ENCODE measurements at places on chromosomes 13 and 19.
A peak's percentile ranks its signal among the peaks of the same experiment; 100 is the strongest.

DNA sequence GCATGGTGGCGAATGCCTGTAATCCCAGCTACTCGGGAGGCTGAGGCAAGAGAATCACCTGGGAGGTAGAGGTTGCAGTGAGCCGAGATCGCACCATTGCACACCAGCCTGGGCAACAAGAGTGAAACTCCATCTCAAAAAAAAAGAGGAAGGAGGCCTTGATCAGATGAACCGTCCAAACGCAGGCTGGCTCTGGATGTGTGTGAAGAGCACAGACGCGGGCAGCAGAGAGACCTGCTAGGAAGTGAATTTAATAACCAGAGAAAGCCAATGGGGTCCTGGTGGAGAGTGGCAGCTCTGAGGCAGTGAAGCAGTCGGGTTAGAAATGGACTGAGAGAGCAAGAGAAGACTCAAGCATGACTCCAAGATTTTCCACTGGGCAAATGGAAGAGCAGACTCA is 136.5 kb downstream of the RNF17 start:
- no peak for DNase-seq

DNA sequence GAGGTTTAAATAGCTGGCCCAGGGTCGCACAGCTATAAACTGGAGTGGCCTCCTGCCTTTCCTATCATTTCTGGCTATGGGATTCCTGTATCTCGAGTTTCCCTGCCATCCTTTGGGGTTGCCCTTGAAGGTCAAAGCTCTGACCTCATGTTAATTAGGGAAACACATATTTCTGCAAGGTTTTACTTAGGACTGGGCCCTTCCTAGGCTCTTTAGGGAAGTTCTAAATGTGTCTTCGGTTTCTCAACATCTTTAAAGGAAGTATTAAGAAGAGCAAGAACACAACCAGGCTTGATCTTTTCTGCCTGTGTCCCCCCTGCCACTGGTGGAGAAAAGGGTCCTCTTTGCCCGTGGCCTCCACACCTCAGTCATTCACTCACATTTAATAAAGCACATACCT is 10.8 kb downstream of the LCP1 start:
- DNase-seq = no peak

GRCh38 chr19:15675560-15675959 is 2.7 kb downstream of the CYP4F12 start:
- no peak for DNase-seq

GRCh38 chr13:55347528-55347927 is 1793.2 kb upstream of the PRR20A start:
- DNase-seq = no peak

DNA sequence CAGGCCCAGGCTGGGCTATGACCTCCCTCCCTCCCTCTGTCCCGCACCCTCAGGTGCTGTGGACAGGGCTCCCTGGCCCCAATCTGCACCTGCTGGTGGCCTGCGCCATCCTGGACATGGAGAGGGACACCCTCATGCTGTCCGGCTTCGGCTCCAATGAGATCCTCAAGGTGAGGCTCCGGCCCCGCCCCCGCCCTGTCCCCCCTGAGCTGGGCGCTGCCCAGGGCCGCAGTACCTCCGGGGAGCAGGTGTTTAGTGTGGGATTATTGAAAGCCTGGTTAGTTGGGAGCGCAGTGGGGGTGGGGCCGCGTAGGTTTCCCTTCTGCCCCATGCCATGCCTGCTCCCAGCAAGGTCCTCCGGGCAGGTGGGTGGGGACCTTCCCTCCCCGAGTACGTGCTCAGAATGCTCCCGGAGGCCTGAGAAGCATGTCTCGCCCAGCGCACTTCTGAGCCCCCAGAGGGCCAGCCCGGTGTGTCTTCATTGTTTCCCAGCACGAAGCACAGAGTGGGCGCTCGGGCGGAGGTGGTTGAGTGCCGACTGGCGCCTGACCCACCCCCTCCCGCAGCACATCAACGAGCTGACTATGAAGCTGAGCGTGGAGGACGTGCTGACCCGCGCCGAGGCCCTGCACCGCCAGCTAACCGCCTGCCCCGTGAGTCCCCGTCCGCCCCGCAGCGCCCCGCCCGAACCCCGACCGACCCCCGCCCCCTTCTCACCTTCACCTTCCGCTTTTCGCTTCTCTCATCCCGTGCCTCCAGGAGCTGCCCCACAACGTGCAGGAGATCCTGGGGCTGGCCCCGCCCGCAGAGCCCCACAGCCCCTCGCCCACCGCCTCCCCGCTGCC is 8.8 kb downstream of the IL4I1 start:
- DNase-seq = peak; percentile 61

- no peak for DNase-seq
These were observed 67.8 kb downstream of the FGF9 start for GRCh38 chr13:21738630-21739029.

DNA sequence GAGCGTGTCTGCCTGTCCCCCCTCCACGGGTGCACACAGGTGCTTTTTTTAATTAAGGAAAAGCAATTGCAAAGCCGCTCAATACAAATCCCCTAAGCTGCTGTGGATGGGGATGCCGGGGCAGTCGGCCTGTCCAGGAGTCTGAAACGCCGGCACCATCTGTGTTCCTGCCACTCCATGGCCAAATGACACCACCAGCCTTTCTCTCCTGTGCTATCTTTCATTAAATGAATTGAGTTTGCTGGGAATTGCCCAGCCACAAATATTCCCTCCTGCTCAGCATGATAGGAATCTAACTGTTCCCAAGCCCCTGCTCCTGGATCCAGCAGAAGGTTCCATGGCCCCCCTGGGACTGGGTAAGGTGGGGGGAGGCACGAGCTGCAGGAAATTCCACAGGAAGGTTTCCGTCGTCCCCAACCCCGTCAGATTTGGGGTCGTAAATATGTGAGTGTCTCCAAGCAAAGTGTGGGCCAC is 139.2 kb downstream of the KDM4B start:
- DNase-seq = no peak

DNA sequence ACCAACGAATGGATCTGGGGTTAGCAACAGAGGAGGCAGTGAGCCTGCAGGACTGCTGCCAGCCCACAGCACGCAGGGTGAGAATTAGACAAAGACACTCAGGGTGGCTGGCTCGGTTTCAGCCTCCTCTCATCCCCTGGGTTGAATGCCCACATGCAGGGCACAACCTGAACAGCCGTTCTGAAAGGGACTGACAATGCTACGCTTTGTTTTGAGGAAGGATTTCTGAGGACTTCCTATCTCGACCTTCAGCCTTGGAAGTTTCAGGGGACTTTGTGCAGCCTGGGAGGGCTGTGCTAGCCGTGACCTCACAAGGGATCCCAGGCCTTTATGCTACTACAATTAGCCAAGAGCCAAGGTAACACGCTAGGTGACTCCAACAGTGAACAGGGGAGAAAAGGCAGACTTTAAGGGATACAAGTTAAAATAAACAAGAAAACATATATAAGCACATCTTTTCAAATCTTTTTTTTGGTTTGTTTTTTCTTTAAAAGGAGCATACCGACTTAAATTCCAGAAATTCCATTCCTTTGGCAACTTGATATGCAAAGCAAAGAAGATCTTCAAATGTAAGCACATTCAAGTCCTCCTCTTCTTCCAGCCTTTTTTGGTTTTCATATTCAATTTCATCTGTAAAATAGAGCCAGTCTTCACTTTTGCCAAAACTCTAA is 34.5 kb upstream of the URAD start:
- peak; percentile 1 for DNase-seq

DNA sequence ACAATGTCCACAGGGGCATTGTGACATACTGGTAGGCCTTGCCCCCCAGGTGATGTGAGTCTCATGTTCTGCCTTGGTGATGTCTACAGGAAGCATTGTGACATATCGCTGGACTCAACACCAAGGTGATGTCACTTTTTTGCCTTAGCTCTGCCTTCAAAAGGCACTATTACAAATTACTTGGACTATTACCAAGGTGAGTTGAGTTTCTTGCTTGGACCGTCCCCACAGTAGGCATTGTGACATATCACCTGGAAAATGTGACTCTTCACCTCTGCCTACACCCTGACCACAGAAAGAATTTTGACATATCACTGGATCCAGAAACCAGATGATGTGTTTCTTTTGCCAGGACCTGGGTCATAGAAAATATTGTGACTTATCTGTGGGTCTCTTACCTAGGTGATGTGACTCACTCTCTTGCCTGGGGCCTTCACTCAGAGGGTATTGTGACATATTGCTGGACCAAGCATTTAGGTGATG is 60.6 kb upstream of the ZNF724 start:
- DNase-seq = no peak

- peak; percentile 0 for DNase-seq
These were observed 89.5 kb downstream of the SPRY2 start for GRCh38 chr13:80251403-80251802.

GRCh38 chr13:98961503-98962105 is 16.3 kb downstream of the DOCK9 start:
- no peak for DNase-seq

DNA sequence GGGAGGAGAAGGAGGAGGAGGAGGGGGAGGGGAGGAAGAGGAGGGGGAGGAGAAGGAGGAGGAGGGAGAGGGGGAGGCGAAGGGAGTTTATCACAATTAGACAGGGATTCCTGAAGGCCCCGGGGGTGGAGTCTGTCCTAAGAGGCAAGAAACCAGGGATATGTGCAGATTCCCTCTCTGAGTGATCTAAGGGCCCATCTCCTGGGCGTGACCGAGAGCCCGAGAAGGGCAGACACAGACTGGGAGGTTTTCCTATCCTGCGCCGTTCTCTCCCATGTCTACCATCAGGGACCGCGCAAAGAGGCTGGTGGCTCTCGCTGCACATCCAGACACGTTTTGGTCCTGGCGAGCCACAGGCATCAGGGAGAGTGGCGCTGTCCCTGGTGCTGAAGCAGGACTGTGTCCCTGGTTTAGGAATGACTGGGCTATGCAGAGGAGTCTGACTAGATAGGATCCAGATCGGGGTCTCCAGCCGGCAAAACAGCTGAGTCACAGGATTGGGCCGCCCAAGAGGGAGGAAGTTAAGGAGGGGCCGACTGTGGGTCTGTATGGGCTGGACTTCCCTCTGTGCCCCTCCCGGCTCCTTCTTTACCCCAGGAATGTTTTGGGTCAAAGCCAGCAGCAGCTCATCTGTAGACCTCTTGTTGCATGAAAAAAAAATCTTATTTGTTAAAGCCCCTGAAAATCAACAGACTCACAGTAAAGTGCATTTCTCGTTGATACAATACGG is 17.9 kb upstream of the ZNF175 start:
- peak; percentile 9 for DNase-seq

GRCh38 chr13:39012608-39013007 is 22.0 kb upstream of the STOML3 start:
- DNase-seq = no peak

GRCh38 chr19:33406521-33407139 is 33.1 kb downstream of the CEBPG start:
- DNase-seq = peak; percentile 68

- DNase-seq = no peak
These were observed 14.3 kb upstream of the QTRT1 start for GRCh38 chr19:10686661-10687517.

GRCh38 chr13:112172641-112173251 is 105.8 kb downstream of the SOX1 start:
- DNase-seq = no peak

DNA sequence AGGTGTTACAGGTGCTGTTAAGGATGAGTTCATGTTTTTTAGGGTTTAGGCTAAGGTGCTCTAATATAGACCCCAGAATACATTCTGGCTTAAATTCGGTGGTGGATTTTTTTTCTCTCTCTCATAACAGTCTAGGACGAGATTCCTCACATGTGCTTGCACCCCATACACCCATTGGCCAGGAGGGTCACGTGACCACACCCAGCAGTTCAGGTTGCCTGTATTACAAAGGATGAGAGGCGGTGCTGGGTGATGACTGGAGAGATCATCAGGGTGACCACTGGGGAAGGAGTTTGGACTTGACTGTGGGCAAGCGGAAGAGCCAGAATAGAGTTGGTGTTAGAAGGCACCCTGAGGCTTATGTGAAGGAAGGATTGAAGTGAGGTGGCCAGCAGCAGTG is 27.7 kb downstream of the PPP2R1A start:
- DNase-seq = no peak

- DNase-seq = no peak
These were observed 47.1 kb downstream of the HSPH1 start for GRCh38 chr13:31114641-31115040.

- peak; percentile 77 for DNase-seq
These were observed 583 bp downstream of the FGF14 start for GRCh38 chr13:102401265-102401664.

DNA sequence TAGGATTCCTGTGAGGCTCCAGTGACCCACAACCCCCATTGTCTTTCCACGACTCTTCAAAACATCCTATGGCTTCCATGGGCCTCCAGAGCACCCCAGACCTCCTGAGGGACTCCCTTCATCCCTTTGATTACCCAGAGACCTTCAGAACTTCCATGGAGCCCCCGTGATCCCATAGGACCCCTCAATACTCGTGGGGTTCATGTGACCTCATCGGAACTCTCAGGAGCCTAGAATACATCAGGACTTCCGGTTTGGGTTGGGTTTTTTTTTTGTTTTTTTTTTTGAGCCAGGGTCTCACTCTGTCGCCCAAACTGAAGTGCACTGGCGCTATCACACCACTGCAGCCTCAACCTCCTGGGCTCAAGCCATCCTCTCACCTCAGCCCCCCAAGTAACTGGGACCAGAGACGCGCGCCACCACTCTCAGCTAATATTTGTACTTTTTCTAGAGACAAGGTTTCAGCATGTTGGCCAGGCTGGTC is 774 bp downstream of the ALDH16A1 start:
- DNase-seq = no peak

DNA sequence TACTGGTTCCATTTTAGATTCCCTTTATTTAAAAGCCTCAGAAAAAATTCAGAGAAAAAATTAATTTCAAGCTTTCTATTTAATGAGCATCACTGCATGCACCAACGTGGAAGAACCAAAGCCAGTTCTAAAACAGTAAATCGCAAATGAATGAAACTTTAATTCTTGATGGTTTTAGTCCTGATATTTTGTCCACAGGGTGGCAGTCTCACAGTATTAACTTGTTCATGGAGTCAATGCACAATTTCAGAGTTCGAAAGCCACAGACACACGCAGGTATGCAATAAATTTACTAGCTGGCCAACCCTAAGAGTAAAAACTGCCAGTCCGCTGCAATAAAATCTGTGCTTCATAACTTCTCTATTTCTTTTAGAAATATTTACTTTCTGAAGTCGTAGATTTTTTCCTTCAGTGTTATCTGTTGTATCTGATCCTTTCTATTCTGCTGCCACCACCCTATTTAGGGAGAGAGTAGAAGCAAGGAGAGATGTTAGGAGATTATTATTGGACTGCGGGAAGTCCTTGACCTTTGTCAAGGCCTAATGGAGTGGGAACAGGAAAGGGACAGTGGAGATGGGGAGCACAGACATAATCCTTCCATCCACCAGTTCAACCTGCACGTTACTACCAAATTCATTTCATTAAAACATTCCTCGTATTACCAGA is 7.0 kb upstream of the WBP4 start:
- peak; percentile 45 for DNase-seq
